ENCODE measurements at places on chromosomes 13 and 19.

DNA sequence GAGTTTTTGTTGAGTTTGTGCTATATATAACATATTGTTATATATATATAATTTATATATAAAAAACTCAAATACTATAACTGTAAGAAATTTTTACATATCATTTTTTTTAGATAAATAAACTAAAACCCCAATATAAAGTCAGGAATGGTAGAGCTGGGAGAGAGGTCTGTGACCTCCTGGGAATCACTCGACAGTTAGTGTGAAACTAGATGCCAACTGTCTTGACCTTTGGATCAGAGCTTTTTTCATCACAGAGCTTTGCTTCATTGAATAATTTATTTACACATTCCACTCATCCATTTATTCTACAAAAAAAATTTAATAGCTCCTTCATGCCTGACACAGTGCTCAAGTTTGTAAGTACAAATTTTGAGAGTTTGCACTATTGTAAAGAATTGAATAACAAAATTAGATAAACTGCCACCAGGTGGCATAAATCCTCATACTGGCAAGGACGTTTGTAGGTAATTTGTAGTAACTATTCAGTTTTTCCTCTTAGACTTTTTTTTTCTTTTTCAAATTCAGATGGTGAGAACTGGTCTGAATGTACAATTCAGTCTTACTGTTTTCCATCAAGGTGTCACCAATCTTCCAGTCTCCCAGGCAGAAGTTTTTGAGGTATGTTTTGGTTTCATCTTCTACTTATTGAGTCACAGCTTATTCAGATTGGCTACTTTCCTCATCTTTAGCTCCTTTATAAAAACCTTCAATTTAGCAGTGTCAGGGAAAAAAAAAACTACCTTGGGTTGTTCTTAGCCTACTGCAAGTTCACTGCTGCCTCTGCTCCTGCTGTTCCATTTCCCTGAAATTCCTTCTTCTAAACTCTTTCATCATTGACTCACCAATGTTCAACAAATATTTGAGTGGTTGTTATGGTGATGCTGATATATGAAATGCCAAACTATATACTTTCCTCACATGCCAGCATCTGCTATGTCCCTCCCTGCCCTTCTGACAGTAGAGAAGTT, 28.7 kb downstream of the LACC1 start:
- peak; percentile 26 for DNase-seq

GRCh38 chr19:41405776-41406175, 8.2 kb downstream of the BCKDHA start:
- DNase-seq: no peak

DNA sequence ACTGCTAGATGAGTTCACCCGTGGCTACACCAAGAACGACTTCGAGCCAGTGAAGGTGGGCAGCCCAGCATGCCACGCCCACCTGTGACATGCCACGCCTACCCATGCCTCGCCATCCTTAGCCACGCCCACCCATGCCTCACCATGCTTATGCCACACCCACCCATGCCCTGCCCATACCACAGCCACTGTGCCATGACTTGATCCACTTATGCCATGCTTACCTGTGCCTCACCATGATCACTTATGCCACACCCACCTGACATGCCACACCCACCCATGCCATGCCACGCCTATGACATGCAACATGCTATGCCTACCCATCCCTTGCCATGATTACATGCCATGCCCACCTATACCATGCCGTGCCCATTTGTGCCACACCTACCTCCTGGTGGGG, 12.9 kb upstream of the USE1 start:
- no peak for DNase-seq

DNA sequence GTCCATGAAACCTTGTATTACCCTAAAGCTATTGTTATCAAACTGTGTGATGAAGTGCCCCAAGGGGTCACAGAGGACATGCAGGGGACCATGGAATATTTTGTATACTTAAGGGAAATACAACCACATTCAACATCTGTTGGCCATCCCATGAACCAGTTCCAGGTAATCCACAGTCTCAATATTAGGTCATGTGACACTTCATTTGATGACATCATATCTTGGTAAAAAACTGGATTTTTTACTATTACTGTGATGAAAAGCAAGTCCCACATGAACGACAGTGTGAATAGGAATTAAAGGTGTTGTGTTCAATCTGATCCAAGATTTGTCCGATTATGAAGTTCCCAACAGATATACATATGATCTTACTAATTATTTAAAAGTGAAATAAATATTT, 355.2 kb downstream of the IRS2 start:
- DNase-seq: no peak

- DNase-seq: no peak
Observed at GRCh38 chr13:99376924-99377323, 69.7 kb upstream of the GPR183 start.

DNA sequence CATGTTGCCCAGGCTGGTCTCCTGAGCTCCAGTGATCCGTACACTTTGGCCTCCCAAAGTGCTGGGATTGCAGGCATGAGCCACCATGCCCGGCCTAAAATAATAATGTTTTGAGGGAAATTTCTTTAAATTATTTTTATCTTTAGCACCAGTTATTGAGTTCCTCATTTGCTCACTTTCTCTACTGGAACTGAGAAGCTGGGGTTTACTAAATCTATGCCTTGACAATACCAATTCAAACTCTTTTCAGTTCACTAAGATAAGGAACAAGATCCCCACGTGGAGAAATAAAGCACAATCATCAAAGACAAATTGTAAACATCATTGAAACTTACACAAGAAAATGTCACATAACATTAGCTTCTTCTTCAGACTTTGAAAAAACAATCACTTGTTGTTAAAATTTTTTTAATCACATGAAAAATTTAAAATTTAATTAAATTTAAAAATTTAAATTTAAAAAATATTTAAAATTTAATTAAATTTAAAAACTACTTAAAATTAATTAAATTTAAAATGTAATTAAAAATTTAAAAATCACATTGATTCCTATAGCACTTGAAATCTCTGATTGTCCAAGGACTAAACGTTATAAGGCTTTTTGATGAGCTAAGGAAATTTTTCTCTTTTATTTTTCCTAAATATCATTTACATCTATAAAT, 25.2 kb upstream of the XPO4 start:
- no peak for DNase-seq

- DNase-seq: no peak
Observed at GRCh38 chr13:78029901-78030300, 111.3 kb upstream of the EDNRB start.

DNA sequence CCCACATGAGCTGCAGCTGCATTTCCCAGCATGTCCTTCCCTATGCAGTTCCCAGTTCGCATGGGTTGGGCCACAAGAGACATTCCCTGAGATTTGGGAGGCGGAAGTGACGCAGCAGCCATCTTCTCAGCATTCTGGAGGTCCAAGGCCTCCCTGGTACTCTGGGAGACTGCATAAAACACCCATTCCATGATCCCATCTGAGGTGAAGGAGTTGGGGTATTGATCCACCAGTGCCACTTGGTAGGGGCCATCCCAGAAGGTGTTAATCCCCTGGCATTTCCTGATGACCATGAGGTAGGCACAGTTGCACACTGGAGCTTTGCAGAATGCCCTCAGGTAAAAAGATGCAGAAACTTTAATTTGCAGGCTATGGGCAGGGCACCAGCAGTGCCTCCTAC, 25.4 kb downstream of the POP4 start:
- DNase-seq: no peak

DNA sequence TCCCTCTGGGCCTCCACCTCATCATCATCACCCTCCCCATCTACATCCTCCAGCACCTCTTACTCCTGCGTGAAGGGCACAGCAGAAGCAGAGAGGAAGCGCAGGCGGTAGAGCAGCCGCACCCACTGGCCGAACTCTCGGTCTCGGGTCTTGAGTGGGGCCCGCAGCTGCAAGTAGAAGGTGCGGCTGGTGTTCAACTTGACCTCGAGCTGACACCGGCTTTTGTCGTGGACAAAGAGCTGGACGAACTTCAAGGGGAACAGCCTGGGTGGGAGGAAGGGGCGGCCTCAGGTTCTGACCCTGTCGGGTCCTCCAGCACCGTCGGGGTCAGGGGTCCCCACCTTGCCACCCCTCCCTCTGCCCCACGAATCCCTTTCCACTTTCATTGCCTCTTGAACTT, 8.7 kb upstream of the EMC10 start:
- DNase-seq: no peak

- DNase-seq: no peak
Observed at GRCh38 chr19:7922836-7923195, 2.7 kb downstream of the SNAPC2 start.

- DNase-seq: no peak
Observed at GRCh38 chr19:18450021-18450930, 12.3 kb upstream of the ISYNA1 start.

GRCh38 chr13:99263126-99263785, 5.1 kb upstream of the GPR18 start:
- DNase-seq: no peak

- DNase-seq: no peak
Observed at GRCh38 chr19:49918089-49918488, 10.9 kb upstream of the ATF5 start.

DNA sequence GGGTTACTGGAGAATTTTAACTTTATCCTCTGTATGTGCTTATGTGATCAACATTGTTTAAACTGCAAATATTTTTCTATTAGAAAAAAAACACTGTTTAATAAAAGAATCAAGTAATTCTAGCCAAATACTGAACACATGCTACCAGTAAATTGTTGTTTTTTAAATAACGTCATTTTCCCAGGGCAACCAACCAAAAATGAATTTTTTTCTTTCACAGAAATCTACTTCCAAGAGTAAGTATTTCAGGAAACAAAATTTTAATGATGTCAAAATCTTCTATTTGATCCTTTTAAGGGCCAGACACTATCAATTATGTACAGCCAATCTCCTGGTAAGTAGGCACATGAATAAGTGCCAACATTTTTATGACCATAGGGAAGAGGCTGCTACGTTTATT, 57.1 kb downstream of the TUBGCP3 start:
- DNase-seq: no peak

- DNase-seq: no peak
Observed at GRCh38 chr13:47549219-47549752, 451.8 kb downstream of the SUCLA2 start.

DNA sequence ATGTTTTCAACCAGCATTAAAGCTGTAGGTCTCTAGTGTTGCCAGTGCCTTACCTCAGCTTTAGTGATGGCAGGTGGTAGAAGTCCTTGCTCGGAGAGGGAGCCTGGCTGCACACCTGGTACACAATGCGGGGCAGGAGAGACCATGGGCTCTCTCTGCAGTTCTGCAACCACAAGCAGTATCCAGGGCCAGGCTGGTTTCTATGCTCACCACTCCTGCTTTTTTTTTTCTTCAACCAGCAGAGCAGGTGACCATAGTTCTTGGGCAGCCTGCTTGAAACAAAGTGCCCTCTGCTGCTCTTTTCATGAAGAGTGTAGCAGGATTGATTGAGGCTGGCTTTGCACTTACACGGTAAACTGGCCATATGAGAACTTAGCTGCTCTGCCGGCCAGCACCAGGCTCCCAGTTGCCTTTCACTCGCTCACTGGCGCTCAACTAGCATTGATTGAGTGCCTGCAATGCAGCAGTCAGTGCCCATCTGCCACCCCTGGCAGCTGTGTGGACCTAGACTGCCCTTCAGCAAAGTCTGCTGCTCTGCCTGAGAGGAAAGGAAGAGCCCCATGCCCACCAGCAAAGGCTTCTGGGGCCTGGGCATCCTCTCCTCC, 4.4 kb upstream of the CHAMP1 start:
- DNase-seq: peak; percentile 11

DNA sequence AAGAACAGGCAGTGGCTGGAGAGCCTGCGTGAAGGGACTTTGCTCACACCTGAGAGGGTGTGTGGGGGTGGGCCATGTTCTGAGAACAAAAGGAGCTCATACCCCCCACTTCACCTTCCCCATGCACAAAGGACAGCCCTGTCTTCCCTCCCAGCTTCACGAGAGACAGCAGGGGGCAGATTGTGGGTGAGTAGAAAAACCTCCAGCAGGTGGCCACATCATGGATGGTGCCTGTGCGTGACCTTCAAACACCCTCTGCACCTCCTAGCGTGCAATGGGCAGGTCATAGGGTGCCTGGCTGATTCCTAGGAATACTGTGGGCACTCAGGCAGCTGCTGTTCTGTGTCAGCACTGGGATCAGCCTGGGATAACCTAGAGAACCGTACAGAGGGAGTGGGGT, 36.3 kb upstream of the PSG9 start:
- DNase-seq: no peak

- DNase-seq: no peak
Observed at GRCh38 chr13:25525884-25526283, 154.1 kb downstream of the ATP8A2 start.

DNA sequence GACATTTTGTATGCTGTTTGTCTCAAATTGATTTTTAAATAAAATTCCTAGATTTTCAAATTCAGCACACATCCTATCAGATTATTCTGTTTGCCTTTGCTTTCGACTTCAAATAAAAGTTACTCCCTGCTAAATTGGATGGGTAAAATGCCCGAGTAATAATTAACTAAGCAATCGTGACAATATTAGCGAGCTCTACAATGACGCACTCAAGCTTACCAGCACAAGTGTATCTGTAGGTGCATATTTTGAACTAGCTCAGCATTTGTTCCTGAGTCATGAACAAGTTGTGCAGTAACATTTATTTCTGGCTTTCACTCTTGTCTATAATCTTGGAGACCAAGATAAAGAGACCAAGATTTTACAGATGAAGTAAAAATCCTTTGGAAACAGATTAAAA, 113.4 kb downstream of the UBL3 start:
- no peak for DNase-seq

- no peak for DNase-seq
Observed at GRCh38 chr19:12638611-12639182, 27.8 kb downstream of the MAN2B1 start.

DNA sequence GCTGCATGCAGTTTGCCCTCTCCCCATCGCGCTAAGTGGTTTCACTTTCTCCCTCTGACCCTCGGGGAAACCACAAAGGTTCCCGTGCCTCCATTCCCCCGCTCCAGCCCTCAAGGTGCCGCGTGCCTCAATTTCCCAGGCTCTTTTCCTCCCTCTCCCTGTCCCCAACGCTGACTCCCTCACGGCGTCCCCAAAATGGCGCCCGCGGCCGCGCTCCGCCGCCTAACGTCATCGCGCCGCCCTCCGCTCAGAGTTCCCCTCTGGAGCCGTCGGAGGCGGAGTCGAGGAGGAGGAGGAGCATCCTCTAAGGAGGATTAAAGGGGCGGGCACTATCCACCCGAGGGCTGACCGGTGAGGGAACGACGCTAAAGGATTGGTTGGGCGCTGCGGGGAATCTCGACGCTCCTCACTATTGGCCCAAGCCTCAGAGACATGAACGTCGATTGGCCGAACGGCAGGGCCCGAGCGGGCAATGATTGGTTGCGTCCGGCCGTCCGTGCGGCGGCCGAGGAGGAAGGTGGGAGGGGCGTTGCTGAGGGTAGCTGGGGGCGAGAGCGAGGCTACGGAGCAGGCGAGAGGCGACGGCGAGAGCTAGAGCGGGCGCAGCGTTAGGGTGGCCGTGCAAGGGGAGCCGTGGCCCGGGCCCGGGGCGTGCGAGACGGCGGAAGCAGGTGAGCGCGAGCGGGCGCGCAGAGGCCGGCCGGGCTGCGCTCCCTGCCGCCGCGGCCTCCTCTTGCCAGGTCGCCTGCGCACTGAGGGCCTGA, at the start of gene ZNF574:
Gene ZNF574, plus strand, starts transcription at position 551 of the 764 bp plus-strand sequence. CDS start 2,441 bp downstream, outside the sequence.
- DNase-seq: peak; percentile 99

- DNase-seq: no peak
Observed at GRCh38 chr13:77437267-77437666, 98.2 kb upstream of the SCEL start.
